ENCODE measurements at places on chromosomes 13 and 19.
A peak's percentile ranks its signal among the peaks of the same experiment; 100 is the strongest.

GRCh38 chr19:50328224-50328872, 829 bp downstream of the KCNC3 start:
- DNase-seq: peak; percentile 76

GRCh38 chr13:114045113-114045735, 71.3 kb upstream of the C13orf46 start:
- no peak for DNase-seq

GRCh38 chr13:20198781-20199180, 6.0 kb upstream of the GJB2 start:
- no peak for DNase-seq

DNA sequence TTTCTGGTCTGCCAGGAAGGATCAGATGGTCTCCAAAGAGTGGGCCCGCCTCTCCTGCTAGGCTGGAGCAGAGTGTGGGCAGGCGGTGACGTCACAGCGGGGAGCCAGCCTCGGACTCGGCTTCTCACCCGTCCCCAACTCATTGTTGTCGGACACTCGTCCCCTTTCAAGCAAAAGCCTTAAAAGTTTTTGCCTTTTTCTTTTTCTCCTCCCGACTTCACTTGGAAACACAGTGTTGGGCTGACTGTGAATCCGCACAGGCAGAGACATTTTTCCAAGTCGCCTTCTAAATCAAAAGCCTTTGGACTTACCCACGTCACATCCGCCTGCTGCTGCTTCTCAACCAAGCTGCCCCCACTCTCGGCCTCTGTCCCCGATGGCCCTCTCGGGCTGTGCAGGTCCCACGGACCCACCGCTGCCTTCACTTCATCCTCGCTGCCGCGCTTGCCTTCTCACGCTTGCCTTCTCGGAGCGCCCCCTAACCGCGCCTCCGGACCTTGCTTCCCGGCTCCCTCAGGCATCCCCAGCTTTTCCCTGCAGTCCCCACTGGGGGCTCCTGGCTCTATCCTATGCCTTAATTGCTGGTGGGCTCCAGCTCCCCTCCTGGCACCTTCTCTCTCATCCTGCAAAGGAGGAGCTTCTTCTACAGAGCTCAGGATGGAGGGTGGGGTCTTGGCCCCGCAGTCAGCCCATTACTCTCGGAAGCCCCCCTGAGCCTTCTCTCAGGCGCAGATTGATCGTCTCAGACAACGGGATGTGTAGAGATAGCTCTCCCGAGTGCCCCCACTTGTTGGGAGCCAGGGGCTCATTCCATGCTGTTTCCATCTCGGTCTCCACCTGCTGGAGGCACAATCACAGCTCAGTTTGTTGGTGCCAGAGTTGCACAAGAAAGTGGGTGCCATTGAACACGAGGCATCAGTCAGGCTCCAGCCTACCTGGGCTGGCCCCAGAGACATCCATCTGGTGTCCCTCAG, 3.9 kb upstream of the ZNF135 start:
- DNase-seq: no peak

- no peak for DNase-seq
These were observed 125.7 kb upstream of the NBEA start for GRCh38 chr13:34816245-34816884.

DNA sequence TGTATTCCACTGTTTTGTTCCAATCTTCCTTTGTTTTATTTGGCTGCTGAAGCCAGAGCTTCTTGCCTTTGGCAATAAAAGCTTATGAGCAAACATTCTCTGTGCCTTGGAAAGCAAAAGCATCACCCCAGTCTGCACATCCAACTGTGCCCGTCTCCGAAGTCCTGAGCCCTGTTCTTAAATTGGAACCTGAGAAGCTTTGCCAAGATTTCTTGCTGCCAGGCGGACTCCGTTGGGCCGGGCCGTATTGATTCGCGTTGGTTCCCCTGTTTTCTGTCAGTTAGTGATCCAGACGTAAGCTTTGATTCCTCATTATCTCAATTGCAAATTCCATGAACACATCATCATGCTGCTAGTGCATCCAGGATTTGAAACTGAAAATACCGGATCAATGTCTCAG, 793.0 kb downstream of the OLFM4 start:
- DNase-seq: no peak

GRCh38 chr19:48498595-48499311, 12.9 kb downstream of the LMTK3 start:
- DNase-seq: no peak

DNA sequence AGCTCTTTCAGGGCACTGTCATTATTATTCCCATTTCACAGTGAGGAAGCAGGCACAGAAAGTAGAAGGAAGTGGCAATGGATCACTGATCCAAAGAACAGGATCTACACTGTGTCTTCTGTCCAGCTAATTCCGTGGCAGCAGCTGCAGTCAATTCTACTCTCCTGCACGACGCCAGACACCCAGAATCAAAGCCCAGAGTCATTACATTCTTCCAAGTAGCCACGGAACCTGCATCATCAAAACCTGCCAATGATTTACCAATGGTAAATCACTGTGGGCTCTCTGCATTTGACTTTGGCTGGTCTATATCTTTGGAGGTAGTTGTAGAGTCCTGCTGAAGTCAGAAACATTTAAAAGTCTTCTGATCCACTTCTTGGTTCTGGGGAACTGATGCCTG, 767.7 kb downstream of the LIG4 start:
- DNase-seq: no peak

DNA sequence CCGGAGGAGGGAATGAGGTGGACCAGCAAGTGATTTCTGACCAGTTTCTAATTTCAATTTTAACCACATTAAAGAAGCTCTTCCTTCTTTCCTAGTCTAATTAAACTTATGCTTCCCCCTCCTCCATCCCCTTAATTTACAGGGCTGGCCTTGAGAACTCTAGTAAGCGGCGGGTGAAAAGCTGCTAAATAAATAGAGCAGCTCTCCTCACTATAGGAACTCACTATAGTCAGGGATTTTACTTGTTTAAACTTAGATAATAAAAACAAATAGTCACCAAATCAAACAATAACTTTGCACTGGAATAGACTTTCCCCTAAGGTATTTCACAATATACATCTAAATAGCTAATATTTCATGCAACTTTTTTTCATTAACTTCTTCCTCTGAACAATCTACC, 1838.2 kb upstream of the PRR20A start:
- DNase-seq: no peak

DNA sequence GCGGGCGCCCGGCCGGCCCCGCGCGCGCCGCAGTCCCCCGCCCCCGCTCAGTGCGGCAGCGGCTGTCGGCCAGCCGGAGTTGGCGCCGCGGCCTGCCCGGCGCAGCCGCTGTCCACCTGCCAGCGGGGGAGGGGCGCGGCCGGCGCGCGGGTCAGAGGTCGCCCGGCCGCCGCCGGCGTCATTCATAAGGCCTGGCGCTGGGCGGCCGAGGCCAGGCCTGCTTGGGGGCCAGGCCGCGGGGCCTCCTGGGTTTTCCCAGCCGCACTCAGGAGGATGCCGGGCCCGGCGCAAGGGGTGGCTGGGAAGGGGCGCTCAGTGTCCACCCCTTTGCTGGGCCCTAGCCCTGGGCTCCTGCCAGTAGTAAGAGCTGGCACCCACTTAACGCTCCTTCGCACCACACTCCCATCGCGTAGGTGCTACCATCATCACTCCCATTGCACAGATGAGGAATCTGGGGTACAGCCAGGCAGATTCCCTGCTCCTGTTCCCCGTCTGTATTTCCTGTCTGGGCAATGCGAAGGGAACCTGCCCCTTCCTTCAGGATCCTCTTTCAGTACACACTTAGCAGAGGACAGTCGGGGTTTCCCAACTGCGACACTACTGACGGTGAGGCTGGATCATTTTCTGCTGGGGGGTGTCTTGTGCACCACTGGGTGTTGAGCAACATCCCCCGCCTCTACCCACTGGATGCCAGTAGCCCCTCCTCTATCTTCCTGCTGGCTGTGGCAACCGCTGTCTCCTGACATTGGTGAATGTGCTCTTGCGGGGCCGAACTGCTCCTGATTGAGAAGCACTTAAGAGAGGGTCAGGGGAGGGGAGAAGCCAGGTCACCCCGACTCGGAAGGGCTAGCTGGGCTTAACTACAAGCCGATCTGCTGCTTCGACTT, 846 bp upstream of the PRKACA start:
- DNase-seq: peak; percentile 97

GRCh38 chr19:39828654-39829032, 5.3 kb downstream of the DYRK1B start:
- peak; percentile 19 for DNase-seq

DNA sequence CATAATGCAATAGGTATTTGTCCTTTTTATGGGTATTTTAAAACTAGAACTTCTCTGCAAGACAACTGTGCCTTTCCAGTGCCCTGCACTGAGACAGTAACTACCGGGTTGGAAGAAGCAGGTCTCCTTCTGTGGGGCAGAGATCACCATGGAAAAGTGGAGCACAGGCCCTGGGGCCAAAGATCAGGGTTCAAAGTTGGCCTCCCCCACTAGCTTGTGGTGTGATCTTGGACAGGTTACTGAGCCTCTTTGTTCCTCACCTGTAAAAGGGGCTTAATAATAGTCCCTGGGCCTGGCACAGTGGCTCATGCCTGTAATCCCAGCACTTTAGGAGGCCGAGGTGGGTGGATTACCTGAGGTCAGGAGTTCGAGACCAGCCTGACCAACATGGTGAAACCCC, 68.3 kb downstream of the CEBPG start:
- DNase-seq: no peak

DNA sequence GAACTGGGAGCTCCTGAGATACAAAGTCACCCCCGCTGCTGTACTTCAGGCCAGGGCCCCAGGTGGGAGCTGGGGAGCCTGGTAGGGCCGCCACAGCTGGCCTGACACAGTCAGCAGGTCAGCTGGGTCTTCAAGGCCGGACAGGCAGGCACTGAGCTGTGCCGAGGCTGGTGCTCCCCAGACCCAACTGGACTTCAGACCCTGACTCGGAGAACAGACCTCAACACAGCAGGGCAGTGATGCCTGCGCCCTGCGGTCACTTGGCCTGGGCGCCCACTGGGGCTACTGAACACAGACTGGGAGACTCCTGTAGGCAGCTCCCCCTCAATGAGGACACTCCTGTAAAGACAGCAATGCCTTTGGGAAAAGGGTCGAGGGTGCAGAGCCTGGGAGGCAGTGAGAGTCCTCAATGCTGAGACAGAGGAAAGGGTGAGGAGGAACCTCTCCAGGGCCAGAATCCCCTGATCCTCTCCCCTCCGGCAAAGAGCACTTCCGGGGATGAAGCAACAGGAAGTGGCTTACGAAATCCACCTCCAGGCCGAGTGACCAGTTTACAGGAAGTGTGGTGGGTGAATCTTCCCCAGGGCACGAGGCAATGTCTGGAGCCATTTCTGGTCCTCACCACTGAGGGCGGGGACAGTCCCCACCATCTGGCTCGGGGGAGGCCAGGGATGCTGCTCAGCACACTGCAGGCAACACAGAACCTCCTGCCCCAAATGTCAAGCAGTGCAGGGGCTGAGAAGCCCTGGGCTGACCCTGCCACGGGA, 40.8 kb upstream of the ISYNA1 start:
- DNase-seq: peak; percentile 98

GRCh38 chr13:46995874-46996273, 99.0 kb upstream of the HTR2A start:
- DNase-seq: peak; percentile 37

GRCh38 chr13:34883396-34883795, 58.7 kb upstream of the NBEA start:
- DNase-seq: no peak

- DNase-seq: no peak
These were observed 1590.4 kb downstream of the SLITRK1 start for GRCh38 chr13:82291852-82292251.

DNA sequence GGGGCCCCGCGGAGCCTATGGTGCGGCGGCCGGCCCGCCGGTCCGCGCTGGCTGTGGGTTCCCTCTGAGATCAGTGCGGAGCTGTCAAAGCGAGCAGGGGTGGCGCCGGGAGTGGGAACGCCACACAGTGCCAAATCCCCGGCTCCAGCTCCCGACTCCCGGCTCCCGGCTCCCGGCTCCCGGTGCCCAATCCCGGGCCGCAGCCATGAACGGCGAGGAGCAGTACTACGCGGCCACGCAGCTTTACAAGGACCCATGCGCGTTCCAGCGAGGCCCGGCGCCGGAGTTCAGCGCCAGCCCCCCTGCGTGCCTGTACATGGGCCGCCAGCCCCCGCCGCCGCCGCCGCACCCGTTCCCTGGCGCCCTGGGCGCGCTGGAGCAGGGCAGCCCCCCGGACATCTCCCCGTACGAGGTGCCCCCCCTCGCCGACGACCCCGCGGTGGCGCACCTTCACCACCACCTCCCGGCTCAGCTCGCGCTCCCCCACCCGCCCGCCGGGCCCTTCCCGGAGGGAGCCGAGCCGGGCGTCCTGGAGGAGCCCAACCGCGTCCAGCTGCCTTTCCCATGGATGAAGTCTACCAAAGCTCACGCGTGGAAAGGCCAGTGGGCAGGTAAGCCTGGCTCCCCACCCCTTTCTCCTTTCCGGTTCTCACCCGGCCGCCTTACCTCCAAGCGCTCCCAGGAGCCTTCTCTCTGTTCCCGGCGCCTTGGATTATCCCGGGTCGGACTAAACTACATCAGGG, at the start of gene PDX1:
PDX1 (plus strand) TSS at position 67 of the 743 bp plus-strand sequence; CDS start at position 206, 139 bp downstream.
- DNase-seq: peak; percentile 35
